Cardiac ventricle fibroblast (primary cell): ENCODE measurements at places on chromosomes 3 and 15. TPM values are rescaled to one million over a fixed set of nuclear protein-coding genes. Genes with fewer than 3 reads are reported as not detected.

The ZPLD1 gene
- not detected in 2 replicates for total RNA-seq

The CD86 gene
- not detected in 2 replicates for total RNA-seq

The NEK11 gene
- 2.6 and 3.2 TPM in 2 replicates for total RNA-seq

The ADAMTS17 gene
- total RNA-seq, result 0.31 and 0.49 TPM in 2 replicates

The PLXND1 gene
- 250 and 259 TPM in 2 replicates for total RNA-seq

The SYNM gene
- total RNA-seq, result 1.8 TPM in 2 replicates

The ANKRD34C gene
- total RNA-seq, result not detected in 2 replicates

The SLC49A4 gene
- 12.5 and 17.4 TPM in 2 replicates for total RNA-seq

The MESP1 gene
- total RNA-seq, result 1.2 and 2.1 TPM in 2 replicates

The SUSD5 gene
- total RNA-seq, result 1.6 and 2.2 TPM in 2 replicates

The CLDN11 gene
- total RNA-seq, result 96.8 and 114 TPM in 2 replicates

The MLF1 gene
- total RNA-seq, result 4.4 and 4.5 TPM in 2 replicates

The PLA2G4D gene
- total RNA-seq, result not detected in 2 replicates

The SLC6A20 gene
- total RNA-seq, result not detected in 2 replicates

The GRK7 gene
- not detected in 2 replicates for total RNA-seq
